ENCODE measurements at places on chromosomes 2 and 18.
A peak's percentile ranks its signal among the peaks of the same experiment; 100 is the strongest.

DNA sequence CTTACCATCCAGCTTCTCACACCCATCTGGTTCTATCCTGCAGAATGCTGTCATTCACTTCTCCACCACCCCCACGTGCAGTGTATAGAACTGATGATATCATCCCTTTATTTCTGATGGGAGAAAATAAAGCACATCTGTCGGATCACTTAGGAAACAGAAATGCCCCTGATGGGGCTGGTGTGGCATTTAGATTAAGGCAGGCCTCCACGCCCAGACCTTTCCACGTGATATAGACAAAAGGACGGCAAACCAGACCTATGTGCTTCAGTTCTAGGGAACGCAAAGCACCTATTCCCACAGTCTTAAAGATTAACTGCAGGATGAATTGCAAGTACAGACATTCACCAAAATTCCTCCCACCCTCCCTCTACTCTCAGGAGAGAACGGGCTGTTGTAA lies 27.6 kb upstream of the CABLES1 start:
- DNase-seq: no peak

DNA sequence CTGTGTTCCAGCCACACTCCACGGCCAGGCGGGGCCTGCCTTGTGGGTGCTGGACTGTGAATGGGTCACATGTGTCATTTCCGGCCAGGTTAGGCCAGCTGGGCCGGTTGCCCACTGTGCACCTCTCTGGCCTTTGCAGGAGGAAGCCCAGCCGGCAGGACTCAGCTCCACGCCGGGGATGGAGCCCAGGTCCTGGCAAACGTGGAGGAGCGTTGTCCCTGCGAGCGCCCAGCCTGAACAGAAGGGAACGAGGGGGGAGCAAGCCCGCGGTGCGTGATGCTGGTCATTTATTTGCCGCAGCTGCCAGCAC lies 152.9 kb downstream of the PXDN start:
- no peak for DNase-seq

GRCh38 chr18:75109819-75110218 lies 99.1 kb downstream of the PTGR3 start:
- no peak for DNase-seq

- no peak for DNase-seq
Measured at GRCh38 chr2:12119841-12120240, 373.4 kb downstream of the LPIN1 start.

GRCh38 chr2:50956886-50957285 lies 75.0 kb downstream of the NRXN1 start:
- no peak for DNase-seq

DNA sequence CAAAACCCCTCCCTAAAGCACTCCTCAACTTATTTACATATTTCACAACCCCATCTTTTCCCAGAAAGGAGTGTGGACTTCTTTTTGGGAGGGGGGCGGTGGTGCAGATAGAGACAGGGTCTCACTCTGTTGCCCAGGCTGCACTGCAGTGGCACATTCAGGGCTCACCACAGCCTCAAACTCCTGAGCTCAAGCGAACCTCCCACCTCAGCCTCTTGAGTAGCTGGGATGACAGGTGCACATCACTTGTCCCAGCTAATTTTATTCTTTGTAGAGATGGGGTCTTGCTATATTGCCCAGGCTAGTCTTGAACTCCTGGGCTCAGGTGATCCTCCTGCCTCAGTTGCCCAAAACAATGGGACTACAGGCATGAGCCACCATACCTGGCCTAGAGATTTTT lies 44.1 kb downstream of the ADCY3 start:
- DNase-seq: no peak

GRCh38 chr2:230244211-230244610 lies 18.7 kb downstream of the SP140 start:
- DNase-seq: no peak

- no peak for DNase-seq
Measured at GRCh38 chr18:57014772-57015413, 132.0 kb upstream of the BOD1L2 start.

DNA sequence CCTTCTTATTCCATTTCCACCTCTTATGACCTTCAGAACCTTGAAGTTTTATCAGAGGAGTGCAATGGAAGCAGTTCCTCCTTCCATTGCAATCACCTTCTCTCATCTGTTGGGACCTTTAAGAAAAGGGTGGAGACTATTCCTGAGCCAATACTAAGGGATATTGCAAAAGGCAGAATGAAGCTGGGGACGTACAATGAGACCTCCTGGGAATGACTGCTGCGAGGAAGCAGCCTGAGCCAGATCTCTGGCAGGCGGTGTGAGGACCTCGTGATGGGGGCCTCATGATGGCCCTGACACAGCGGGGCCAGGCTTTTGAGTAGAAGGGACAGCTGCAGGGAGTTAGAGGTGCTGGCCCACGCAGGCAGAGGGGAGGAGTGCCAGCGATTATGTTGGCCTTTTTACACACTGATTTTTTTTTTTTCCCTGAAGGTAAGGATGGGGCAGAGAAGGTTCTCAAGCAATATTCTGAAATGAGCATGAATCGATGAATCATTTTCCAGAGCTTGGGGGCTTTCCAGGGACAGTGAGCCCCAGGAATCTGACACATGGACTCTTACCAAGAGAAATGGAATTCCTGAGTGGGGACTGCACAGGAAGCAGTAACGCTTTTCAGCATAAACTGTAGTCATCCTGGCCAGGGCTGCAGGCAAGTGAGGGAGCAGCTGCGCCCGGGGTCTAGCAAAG lies 40.0 kb upstream of the LAPTM4A start:
- no peak for DNase-seq

GRCh38 chr2:102048465-102048864 lies 56.7 kb downstream of the IL1R2 start:
- DNase-seq: no peak

DNA sequence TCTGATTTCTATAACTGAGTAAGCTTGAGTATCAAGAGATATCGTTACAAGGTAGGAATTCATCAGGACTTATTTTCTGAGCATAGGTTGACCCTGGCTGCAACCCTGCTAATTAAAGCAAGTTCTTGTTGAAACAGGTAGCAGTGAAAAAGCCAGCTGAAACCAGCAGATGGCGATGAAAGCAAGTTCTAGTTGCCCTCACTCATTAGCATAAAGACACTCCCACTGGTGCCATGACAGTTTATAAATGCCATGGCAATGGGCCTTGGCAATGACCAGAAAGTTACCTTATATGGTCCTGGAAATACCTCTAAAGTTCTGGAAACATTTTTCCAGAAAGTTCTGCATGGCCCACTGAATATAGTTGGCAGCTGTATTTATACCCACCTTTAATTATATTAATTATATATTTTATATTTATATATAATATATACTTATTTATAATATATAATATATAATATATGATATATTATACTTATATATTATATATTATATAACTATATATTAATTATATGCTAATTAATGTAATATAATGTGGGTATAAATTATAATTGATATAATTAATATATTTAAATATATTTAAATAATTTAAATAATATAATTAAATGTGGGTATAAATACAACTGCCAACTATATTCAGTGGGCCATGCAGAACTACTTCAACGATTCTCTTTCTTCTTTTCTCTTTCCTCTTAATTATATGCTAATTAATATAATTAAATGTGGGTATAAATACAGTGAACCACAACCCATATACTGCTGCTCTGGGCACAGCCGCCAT lies 188.0 kb downstream of the CDH7 start:
- peak; percentile 4 for DNase-seq

DNA sequence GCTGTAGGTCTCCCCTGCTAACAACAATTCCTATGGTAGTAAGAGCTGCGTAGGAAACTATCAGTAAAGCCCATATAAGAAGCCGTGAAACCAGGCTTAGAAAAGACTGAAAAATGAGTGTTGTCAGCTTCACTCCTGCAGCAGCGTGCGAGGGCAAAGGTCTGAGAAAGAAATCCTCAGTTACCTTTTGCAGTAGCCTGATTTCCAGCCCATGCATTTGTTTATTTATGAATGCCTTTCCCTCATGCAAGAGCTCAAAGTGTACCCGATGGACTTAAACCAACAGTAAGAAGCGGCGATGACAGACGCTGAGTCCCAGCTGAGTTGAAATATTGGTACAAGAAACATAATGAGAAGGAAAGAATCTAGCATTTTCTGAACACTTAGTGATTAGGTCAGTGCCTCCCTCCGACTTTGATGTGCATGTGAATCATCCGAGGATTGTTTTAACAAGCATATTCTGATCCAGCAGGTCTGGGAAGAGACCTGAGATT lies 15.0 kb upstream of the POLI start:
- no peak for DNase-seq

DNA sequence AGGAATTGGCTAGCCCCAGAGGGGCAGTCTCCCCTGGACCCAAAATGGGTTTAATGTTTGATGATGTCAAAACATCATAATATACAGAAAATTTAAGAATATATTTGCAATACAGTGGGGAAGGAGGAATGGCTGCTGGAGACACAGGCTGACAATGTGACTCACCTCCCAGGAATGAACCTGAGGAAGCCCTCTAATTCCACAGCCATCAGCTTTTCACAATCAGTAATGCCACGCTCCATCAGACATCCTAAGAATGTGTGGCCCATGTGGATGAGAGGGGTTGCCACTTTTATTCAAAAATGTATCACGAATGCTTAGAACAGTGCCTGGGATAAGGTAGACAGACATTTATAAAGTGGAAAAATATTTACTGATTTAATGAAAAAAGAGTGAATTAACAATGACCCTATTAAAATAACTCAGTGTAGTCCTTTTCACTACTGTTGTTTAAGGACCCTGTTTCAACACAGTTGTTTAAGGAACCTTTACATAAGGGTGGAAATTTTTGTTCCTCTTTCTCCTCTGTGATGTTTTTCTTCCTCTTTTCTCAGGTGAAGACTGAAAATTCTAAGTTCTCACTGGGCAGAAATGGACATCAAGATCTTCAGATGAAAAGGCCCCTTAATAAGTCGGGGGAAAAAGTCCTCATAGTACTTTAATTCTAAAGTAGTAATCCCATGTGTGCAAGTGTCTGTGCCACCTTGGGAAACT lies 17.5 kb upstream of the TMEM163 start:
- DNase-seq: no peak

DNA sequence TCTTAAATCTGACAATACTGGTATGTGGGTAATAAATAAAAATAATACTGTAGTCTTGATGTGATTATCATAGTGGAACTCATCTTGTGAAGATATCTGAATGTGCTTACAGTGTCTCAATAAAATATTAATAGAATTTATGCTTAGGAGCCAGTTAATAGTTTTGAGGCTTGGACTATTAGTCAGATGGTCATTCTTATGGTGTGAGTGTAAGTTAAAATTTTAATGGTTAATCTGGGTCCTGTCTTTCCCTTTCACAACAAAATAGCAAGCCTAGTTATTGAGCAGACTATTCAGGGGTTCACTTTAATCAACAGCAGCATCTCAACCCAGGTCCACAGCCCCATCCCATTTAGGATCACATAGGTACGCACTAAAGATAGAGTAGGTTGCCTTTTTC lies 138.9 kb downstream of the HAUS1 start:
- DNase-seq: no peak

GRCh38 chr2:9196637-9197036 lies 10.0 kb upstream of the ASAP2 start:
- no peak for DNase-seq

DNA sequence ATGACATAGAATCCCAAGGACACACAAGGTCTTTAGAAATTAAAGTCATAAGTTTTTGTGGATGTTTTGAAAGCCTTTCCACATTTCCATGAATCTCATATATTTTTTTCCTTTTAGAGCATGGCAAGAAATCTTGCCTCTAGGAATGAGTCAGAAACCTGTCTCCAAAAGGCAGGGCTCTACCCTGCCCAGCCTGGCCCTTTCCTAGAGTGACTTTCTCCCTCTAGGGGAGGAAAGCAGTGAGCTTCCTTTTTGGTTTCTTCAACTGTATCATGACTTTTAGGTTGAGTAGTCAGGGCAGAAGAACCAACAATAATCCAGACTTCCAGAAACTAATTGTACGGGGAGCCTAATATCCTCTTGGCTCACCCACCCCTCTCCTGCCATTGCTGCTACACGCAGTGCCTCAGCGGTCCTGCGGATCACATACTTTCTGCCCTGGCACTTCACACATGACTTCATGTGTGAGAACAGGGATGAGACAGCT lies 300.3 kb downstream of the AGPS start:
- DNase-seq: no peak

- DNase-seq: no peak
Measured at GRCh38 chr2:30287857-30288513, 56.7 kb downstream of the LBH start.

DNA sequence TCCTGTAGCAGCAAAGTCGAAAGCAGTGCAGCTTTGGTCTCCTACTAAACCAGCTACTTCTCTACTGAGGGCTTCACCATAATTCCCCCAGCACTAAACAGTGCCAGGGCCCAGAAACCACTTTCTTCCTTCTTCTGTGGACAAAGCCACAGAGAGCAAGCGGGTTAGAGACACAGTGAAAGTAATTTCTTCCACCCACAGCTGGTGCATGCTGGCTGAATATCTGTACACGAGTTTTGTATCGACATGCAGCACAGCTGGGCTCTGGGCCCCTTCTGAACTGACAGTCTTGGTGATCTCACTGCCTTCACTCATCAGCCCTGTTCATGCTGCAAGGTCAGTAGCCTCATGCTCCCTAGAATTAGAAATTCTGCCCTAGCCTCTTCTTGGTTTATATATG lies 74.0 kb upstream of the SULT1C3 start:
- DNase-seq: no peak

DNA sequence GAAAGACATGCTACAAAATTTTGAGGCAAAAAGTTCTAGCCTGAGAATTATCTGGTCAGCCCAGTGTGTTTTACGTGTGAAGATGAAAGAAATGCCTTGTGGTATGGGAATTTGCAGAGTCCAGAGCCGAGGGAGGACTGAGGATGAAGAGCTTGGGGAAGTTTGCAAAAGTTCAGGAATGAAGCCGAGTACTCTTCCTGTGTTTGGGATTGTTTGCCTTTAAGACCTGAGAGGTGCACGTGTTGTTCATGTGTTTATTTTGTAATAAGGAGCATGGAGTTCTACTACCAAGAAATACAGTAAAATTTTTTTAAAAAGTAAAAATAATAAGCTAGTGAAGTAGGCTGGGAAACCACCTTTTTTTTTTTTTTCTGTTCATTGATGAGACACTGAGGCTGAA lies 14.8 kb downstream of the SETBP1 start:
- DNase-seq: no peak

- DNase-seq: no peak
Measured at GRCh38 chr2:238730001-238730669, 117.8 kb upstream of the TWIST2 start.

GRCh38 chr2:147789720-147790119 lies 55.1 kb upstream of the ACVR2A start:
- DNase-seq: no peak

DNA sequence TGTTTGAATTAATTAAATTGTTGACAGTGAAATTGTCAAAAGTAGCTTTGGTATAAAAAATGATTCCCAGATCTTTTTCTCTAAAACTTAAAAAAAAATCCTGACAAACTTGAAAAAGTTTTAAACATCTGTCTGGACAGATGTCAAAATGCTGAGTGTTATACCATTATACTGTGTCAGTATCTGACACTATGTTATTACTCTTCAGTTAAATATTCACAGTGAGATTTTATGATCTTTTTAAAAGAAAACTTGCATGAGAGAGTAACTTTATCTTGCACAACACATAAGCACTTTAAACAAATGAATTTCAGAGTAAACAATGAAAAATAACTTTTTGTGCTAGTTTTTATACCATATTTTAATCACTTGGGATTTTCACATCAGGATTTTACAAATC lies 167.4 kb downstream of the MEIS1 start:
- no peak for DNase-seq

GRCh38 chr2:43777306-43777926 lies 3.6 kb downstream of the DYNC2LI1 start:
- no peak for DNase-seq

All from NCI-H526 (cell line).